ENCODE measurements at places on chromosomes 3 and 15.

DNA sequence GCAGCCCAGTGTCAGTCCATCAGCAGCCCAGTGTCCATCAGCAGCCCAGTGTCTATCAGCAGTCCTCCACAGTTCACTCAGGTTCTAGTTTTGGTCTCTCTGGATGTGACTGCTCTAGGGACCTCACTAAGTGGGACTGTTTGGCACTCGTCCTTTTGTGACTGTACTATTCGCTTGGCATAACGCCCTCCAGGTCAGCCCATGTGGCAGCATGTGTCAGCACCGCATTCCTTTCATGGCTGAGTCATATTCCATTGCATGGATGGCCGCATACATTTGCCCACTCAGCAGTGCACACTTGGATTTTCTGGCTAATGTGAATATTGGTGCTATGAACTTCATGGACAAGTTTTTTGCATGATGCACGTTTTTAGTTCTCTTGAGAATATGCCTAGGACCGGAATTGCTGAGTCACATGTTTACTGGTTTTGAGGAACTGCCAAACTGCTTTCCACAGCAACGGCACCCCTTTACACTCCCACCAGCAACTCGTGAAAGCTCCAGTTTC lies 16.4 kb downstream of the CHST13 start:
- DNase-seq, result peak; percentile 88

DNA sequence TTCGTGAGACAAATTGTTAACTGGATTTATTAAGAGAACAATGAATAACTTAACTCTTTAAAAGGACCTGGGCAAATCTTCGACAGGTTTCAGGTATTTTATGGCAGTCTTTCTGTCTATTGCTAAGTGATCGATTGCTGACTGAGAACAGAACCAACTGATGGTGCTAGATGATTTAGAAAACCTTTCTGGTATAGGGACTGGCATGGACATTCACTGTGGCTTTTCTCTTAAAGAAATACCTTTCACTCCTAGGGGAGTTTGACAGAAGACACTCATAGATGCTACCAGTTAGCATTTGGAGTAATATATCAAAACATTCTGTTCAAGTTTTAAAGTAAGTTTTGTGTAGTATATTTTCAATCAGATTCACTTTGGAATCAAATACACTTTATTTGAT lies 654 bp downstream of the PPARG start:
- DNase-seq, result no peak

GRCh38 chr15:74636984-74637383 lies 21.3 kb downstream of the CLK3 start:
- no peak for DNase-seq

DNA sequence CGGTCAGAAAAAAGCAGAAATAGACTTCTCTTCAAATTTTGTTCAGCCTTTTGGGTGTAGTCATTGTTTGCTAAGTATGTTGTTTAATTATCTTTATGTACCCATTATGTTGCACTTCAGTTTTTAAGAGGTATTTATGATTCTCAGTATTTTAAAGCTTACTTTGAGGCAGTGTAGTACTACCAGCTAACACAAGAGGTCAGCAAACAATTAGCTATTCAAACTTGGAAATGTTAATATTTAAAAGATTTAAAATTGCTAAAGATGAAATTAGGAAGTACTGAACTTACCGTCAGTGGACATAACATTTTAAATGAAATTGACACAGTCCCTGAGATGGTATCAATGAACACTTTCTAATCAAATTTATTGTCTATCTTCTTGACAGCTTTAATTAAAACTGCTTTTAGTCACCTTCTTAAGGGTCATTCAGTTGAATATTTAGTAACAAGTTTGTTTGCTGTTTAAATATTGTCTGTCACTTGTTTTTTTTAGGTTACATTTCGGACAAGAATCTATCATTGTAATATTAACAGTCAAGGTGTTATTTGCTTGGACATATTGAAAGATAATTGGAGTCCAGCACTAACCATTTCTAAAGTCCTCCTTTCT lies 28.1 kb downstream of the NKIRAS1 start:
- peak; percentile 67 for DNase-seq

DNA sequence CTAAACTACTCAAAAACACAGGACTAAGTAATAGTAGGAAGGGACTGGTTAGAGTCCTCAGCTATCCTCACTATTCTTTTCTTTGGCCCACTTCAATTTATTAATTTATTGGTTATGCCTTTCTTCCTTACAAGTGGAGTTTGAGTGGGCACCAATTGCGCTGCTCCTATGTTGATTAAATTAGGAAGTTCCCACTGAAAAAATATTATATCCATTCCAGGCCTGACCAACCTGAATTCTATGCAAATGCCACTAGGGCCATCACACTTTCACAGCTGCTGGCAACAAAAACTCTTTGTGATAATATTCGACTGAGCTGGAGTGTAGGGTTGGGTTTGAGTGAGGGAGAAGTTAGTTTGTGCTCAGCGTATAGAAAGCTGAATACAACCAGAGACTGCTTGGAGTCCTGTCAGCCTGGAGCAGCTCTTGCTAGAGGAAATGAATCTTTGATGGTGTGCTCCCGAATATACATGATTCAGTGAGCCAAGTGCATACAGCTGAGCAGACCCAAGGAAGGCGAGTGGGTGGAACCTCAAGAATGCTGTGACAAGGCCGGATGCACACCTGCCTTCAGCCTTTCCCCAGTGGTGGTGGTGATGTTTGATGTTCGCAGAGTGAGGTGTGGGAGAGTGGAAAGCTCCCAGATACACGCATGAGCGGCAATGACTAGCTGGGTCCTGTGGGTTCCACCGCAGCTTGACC lies 1.5 kb downstream of the ARHGEF3 start:
- DNase-seq, result no peak

GRCh38 chr3:70618151-70618550 lies 305.7 kb upstream of the MDFIC2 start:
- DNase-seq, result no peak

GRCh38 chr3:12759693-12760565 lies 870 bp upstream of the TMEM40 start:
- no peak for DNase-seq

DNA sequence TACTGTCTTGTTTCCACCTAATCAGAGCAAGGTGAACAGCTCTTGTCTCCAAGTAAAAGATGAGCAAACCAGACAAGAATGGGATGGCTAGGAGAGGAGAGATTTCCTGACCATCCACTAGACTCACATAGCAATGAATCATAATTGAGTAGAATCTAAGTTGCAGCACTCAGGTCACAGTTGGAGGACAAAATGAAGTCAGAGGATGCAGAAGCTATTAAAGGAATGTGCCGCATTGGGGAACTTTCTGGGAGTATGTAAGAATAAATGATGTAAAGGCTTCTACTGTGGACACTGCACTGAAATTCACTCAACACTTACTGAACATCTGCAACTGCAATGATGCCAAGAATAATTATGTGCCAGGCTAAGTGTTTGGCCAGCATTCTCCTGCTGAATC lies 217.4 kb upstream of the WNT5A start:
- peak; percentile 17 for DNase-seq

DNA sequence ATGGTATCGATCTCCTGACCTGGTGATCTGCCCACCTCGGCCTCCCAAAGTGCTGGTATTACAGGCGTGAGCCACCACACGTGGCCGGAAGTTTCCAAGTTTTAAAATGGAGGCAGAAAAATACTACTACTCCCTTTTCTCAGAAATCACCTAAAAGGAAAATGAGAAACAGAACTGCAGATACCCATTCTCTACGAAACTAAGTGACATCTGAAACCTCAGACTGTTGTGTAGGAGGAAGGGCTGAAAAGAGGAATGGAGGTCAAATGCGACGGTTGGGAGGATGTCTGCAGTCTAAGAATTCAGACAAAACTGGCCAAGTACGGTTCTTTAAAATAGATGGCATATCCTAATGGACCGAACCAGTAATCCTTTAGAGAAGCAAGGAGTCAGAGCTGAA lies 24.1 kb downstream of the WDR48 start:
- DNase-seq, result no peak

- no peak for DNase-seq
These were observed 38.4 kb downstream of the CFAP100 start for GRCh38 chr3:126433105-126433430.

- no peak for DNase-seq
These were observed 227.4 kb upstream of the STT3B start for GRCh38 chr3:31305340-31305739.

DNA sequence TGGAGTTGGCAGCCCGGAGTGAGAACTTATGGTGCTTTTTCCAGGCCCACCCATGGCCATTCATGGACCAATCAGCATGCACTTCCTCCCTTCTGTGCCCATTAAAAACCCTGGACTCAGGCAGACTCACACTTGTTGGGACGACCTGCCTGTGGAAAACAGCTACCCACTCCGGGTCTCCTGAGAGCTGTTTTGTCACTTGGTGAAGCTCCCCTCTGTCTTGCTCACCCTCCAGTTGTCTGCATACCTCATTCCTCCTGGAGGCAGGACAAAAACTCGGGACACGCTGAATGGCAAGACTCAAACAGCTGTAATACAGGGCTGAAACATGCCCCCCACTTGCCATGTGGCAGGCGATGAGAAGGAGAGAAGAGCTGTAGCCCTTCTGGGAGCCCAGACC lies 35.2 kb downstream of the ROPN1B start:
- DNase-seq, result no peak

DNA sequence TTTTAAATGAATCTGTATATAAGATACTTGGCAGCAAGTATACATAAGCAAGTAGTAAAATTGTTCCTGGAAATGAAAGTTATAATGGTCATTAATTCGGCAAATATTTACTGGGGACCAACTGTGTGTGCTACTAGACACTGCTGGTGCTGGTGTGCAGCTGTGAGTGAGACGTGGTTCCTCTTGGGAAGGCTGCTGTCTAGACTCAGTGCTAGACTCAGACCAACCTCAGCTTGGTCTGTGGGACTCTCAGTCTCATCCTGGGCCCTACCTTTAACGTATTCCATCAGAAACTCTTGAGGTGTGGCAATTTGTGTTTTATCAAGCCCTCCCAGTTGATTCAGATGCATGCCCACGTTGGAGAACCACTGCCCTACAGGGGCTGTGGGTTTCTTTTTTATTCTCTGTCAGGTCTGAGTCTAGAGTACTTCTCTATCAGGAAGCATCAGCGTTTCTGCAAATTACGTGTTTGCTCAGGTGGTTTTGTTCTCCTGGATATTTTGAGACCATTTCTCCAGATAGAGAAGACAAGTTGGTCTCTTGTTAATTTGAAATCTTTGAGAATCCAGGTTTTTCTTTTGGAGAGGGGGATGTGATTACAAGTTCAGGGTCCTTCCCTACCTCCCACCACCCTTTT lies 6.8 kb downstream of the TLNRD1 start:
- DNase-seq, result no peak

DNA sequence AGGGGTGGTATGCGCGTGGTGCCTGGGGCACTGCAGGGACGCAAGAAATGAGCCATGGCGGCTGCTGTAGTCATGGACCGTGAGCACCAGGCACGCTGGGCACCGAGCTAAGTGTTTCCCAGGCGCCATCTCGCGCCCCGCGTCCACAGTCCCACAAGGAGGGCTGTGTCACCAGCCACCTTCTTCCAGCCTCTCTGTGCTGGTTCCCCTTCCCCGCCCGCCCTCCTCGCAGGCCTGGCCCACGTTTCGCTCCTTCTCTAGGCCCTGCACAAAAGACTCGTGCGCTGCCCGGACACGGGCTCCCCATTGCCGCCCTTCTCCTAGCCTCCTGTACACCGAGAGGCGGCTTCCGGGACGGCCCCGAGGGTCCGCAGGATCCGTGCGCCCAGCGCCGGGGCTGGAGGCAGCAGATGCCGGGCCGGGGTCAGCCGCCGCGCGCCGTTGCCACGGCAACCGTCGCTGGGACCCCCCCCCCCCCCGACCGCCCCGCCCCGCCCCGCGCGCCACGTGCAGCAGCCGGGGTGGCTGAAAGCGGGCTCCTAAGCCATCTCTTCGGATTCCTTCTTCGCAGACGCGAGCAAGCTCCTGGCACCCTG lies 113.4 kb downstream of the SRGAP3 start:
- no peak for DNase-seq

DNA sequence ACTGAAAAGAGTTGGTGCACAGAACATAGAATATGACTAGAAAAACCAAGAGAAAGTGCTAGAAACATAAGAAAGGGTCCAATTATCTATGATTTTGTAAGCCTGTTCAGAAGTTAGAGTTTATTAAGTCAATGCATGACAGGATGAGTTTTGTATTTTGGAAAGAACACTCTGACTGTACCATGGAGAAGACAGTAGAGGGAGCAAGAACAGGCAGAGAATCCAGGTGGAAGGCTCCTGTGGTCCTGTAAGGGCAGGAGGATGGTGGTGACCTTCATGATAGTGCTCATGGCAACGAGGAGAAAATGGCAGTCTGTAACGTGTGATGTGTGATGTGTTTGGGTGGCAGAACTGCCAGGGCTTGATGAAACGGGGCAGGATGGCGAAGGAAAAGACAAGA lies 249.1 kb downstream of the CTNNB1 start:
- DNase-seq, result no peak

- DNase-seq, result no peak
These were observed 75.2 kb upstream of the ACAD9 start for GRCh38 chr3:128804017-128804810.

DNA sequence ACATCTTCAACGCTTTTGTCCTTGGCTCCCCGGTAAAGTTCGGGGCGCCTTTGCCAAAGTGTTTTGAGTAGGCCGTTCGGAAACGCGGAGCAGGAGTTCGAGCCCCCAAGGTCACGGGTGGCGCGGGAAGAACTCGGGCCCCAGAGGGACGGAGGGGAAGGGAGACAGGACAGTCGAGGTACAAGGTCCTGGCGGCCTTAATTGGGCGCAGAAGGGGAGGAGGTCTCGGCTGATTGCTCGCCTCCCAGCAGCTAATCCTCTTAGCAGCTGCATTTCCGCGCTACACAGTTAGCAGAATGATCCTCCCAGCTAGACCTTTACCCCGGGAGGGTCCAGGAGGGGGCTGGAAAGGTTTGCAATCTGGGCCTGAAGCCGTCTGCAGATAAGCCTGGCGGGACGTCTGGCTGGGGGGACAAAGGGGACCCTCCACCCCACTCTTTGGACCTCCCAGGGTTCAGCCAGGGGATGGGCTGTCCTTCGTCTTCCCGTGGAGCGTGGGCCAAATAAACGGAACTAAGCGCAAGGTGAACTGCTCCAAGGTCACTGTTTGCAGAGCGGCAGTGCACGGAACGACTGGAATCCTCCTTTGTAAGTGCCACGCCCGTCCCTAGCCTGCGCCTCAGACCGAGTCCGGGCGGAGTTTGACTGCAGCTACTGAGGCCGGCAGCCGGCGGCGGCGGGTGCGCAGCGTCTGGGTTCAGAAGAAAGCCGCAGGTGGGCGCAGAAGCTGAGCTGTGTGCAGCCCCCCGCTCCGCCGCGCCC lies 7.2 kb downstream of the EOMES start:
- DNase-seq, result no peak

GRCh38 chr3:12877040-12877439 lies 35.7 kb upstream of the RPL32 start:
- no peak for DNase-seq

Measured in foreskin fibroblast (primary cell).